ENCODE measurements at places on chromosomes 4 and X.

DNA sequence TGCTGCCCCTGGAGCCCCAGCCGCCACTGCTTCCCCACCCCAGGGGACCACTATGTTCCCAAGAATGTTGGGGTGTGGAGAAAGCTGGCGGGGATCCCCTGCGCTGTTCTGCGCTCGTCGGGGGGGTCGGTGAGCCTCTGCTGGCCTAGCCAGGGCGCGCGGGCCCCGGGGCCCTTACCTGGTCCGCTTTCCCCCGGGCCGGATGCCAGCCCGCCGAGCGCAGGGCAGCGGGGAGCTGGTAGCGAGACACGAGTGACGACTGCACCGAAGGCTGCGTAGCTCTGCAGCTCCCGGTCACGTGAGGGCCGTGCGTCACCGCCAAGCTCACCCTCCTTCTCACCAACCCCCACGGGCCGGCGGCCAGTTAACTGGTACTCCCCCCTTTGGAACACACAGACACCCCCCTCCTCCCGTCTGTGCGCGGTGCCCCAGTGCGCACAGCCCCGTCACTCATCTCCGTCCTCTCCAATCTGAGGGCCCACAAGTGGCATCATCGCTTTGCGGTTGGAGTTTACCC, at the start of gene BEX1:
Gene BEX1 (minus strand): TSS at position 254 of the 517 bp plus-strand sequence. CDS start 897 bp downstream, outside the sequence.
- DNase-seq = no peak

DNA sequence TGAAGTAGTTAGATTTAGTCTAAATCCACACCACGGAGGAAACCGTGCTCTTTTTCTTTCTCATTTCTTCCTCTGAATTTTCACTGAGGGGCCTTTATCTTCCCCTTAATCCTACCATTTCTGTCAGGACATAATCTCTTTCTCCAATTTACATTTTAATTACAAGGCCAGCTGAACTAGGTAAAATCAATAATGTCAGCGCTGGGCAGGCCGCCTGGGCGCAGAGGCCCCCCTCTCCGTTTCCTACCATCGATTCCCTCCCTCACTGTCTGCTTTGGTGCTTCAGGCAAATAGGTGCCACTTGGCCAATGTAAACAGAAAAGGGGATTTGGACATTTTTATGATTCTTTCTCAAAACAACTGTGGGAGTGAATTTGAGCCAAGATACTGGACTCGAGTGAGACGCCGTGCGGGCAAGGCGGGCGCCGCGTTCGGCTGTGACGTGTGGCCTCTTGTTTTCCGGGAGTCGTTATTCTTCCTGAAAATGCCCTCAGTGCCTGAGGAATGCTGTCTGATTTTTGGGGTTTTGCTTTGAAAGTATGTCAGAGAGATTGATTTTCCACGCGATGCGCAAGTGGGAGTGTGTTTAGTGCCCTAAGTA, 22.6 kb downstream of the UVSSA start:
- no peak for DNase-seq

GRCh38 chr4:95644417-95644816, 95.6 kb upstream of the UNC5C start:
- DNase-seq = no peak

DNA sequence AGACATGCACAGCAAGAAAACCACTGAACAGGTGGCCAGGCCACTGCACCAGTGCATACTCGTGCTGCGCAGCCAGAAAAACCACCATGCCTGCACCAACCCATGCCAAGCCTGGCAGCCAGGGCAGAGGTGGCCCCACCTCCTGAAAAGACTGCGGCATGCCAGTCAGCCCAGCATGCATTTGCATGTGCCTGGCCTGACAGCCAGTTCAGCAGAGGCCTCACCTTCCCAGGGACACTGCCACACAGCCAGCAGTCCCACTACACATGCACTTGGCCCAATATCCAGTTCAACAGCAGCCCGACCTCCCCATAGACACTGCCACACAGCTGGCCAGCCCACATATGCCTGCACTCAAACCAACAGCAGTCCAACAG, 43.5 kb upstream of the DDX60 start:
- DNase-seq = no peak

GRCh38 chrX:35025820-35026219, 83.2 kb downstream of the FAM47B start:
- DNase-seq = no peak

- DNase-seq = no peak
Observed at GRCh38 chrX:100407784-100408712, 2.0 kb downstream of the PCDH19 start.

GRCh38 chr4:88613417-88613875, 21.2 kb downstream of the HERC3 start:
- DNase-seq = peak; percentile 24

DNA sequence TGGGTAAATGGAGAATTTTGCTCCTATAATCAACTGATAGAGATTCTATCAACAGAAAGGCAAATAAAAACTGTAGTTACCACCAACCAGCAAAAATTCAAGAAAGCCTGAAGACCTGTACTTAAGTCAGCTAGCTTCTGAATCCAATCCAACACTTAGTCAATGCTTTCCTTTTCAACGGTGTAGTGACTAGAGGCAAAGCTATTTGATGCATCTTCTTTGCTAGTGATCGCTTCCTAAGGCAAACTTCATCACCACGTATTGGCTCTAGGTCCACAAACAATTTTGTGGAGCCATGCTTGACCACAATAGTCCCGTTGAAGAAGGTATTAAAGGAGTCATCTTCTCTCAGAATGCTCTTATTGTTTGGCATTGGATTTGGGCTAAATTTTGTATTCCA, 25.0 kb upstream of the UBA6 start:
- no peak for DNase-seq

GRCh38 chrX:3584415-3584996, 128.9 kb downstream of the PRKX start:
- DNase-seq = no peak

DNA sequence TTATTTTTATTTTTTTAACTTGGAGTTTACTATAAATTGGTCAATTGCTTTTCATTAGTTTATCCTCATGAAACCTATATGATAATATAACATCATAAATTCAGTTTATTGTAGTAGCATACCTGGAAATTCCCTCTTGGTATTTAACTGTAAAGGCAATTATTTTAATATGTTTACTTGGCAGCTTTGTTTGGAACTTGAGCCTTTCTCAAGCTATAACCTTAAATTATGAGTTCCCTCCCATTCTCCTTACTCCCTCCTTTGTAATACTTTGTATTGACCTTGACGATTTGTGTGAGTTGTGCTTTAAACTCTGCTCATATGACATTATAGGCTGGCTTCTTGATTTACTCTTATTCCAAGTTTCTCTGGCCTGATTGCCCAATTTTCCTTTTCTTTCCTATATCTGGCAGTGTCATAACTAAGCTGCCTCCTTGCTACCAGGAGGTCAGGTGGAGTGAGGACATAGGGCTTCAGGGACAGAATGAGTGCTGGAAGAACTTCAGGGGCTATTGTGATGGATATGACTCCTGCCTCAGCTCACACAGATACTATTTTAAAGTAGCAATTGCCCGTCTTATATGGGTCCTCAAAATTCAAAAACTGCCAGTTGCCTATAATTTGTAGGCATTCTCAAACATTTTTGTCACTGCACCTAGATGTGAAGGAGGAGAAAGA, 77.7 kb downstream of the RAP1GDS1 start:
- DNase-seq = no peak

DNA sequence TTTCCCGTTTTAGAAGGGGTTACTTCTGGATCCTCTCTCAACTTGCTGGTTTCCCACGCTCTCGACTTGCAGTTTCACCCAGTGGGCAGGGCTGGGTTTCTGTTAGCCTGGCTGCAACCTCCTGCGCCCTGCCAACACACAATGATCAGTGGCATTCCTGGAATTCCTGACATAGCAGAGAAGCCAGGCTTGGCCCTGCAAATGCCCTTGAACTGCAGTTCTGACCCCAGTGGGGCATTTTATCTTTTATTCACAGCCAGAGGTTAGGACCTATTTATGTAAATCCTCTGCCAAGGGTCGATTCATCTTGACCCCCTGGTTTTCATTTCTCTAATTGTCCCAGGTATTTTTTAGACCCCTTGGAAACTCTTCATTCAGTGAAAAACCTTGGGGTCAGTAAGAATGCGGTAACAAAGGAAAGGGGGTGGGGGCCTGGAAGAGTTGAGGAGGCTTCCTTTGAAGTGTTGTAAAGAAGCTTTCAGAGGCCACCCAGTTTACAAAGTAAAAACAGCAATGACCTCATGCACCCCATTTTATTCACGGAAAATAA, 217.6 kb downstream of the ZNF674 start:
- DNase-seq = no peak

DNA sequence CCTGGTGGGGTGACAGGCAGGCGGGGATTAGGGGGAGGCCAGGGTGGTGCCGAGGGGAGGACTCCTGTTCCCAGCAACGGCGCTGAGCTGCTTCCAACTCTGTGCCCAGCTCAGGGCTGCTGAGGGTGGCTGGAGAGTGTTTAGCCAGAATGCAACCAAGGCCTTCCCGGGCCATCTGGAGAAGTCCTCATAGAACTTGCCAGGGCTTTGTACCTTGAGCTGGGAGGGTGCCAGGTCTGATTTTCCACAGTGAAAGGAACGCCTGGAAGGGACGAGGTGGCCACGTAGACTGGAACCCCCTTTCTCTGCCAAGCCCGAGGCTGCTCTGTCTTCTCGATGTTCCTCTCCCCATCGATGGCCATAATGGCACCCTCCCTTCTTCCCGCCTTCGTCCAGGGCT, 57.0 kb upstream of the GPR78 start:
- DNase-seq = no peak

- DNase-seq = no peak
Observed at GRCh38 chr4:169058312-169058711, 48.3 kb upstream of the CBR4 start.

DNA sequence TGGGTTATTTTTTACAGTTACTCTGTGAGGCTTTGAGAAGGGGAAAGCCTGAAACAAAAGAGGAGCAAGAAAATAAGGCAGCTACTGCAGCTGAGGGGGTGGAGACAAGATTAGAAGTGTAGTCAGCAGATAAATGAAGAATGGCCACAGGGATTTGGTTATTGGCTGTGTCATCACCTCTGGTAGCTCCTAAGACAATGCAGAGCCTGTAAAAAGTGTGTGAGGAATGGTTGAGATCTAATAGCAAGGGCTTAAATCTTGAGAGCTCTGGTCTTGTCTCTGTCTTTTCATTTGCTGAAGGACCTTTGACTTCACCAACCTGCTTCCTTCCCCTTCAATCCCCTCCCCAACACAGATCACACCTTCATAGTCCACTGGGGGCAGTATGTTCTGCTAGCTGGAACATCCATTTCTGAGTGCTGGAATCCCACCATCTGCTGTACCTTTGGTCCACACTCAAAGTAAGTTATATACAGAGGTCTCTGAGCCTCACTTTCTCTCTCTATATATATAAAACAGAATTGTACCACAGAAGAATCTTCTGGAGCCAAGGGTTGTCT, 213.7 kb upstream of the ZIC3 start:
- peak; percentile 22 for DNase-seq

DNA sequence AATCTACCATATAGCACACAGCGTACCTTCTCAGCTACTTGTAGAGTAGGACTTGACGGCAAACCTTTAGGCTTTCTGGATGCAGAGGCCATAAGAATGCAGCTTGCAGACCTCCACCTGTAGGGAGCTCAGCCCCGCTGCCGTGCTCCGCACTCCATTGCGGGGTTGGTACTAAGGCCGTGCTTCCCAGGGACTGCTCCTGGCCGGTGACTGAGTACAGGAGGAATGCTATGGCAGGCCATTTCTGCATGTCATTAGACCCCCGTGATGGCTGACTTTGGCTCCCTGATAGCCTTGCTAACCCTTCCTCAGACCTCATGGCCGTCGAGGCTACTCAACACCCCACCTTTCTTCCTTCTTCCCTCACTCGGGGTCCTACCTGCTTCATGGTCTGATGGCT, 26.4 kb downstream of the TIGD2 start:
- DNase-seq = no peak

GRCh38 chrX:69319376-69319775, 154.1 kb upstream of the PJA1 start:
- no peak for DNase-seq

GRCh38 chr4:5921101-5921980, 28.5 kb upstream of the CRMP1 start:
- no peak for DNase-seq

- no peak for DNase-seq
Observed at GRCh38 chrX:11040996-11041395, 70.1 kb upstream of the HCCS start.

DNA sequence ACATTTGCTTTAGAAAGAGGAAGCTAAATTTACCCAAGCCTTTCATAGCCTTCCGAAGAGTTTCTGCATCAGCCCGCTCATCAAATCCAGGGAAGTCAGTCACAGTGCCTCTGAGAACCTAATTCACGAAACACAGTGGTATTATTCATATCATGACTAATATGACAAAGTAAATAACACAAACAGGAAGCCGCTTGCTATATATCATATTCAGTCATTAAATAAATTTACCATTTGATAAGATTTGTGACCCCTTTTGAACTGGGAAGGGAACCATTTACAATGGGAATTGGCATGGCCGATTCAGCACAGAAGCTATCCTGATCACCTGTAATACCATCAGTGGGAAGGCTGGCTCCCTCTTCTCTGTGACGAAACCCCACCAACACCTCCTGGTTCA, 10.5 kb downstream of the ANXA5 start:
- no peak for DNase-seq

DNA sequence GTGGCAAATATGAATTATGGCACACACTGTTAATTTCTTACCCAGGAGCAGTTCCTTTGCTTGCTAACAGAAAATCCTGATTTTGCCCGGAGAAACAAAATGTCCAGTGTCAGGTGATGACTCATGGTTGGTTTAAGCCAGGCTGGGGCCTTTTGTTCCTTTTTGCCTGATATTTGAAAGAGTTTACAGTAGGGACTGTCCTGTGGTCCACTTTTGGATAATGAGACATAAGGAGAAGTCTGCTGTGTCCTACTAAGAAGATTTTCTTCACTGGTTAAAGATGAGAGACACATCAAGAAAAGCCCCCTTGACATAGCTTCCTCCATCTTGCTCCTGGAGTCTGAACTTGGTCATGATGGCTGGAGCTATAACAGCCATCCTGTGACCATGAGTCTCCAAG, 12.1 kb upstream of the DRD5 start:
- DNase-seq = no peak

DNA sequence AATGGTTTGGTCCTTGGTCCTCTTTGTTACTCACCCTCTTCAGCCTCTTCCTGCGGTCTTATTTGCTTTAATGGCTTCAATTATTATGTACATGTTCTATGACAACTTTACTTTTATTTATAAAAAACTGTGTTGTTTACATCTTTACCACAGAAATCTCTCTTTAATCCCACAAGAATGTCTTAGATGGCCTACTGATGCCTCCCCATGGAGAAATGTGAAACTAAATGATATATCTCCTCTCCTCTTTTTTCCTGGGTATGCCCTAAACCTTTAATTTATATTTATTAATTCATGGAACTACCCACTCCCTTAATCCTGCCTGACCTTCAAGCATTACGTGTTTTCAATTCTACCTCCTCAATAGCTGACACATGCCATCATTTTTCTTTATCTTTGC, 573.2 kb downstream of the CENPC start:
- DNase-seq = no peak

DNA sequence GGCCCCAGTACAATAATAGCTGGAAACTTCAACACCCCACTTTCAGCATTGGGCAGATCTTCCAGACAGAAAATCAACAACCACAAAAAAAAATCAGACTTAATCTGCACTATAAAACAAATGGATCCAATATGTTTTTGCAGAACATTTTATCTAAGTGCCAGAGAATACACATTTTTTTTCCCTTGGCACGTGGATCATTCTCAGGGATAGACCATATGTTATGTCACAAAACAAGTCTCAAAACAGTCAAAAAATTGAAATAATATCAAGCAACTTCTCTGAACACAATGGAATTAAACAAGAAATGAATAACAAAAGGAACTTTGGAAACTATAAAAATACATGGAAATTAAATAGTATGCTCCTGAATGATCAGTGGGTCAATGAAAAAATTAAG, 576.3 kb downstream of the PCDH19 start:
- DNase-seq = no peak

- no peak for DNase-seq
Observed at GRCh38 chr4:121777625-121778024, 12.7 kb upstream of the SMIM43 start.
